ENCODE measurements at places on chromosomes 7 and 10.
A peak's percentile ranks its signal among the peaks of the same experiment; 100 is the strongest.

DNA sequence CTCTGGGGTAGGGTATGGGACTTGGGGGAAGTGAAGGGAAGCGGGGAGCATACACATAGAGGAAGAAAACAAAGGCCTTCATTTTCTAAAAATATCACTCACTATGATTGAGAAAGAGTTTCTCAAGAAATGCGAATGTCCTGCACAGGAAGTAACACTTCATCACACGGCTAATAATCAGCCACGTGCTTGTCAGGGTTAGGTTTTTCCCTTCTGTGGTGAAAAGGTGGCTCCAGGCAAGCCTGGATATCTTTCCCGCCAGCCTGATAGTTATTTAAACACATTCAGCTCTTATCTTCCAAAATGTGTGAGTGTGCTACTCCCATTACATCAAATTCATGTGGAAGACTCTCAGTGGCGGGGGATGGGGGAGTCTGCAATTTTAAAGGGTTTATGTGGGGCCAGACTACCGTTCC lies 166.4 kb upstream of the ADO start:
- peak; percentile 3 for DNase-seq

GRCh38 chr7:1693991-1694524 lies 24.0 kb downstream of the ELFN1 start:
- peak; percentile 28 for DNase-seq

DNA sequence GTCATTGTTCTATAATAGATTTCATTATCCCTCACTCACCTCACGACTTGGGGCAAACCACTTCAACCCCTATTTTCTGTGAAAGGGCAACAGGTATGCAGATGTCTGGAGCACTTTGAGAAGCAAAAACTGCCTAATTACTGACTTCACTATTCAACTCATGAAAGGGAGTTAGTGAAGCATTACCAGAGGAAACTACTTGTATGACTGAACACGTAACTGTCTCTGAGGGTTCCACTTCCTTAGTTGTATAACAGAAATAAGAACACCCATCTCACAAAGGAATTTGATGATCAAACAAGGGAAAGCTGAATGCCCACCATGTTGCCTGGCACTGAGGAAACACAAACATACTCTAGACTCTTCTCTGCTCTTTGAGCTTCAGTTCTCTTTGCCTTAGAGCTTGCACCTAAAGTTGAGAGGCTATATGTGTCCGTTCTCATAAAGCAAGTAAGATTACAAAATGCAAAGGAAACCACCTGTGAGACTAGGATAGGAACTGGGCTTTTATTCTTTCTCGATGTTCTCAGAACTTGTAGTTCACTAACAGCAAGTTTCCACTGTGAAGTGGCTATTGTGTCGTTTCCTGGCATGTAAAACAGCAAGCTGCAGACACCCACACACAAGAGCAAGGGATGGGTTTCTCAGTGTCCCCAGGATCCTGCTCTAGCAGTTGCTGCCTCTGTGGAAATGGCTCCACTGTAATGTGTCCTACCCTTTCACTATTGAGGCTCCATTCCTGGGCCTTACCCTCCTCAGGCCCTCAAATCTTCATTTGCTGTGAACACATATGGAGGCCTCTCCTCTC lies 2.6 kb downstream of the TMEM243 start:
- no peak for DNase-seq

DNA sequence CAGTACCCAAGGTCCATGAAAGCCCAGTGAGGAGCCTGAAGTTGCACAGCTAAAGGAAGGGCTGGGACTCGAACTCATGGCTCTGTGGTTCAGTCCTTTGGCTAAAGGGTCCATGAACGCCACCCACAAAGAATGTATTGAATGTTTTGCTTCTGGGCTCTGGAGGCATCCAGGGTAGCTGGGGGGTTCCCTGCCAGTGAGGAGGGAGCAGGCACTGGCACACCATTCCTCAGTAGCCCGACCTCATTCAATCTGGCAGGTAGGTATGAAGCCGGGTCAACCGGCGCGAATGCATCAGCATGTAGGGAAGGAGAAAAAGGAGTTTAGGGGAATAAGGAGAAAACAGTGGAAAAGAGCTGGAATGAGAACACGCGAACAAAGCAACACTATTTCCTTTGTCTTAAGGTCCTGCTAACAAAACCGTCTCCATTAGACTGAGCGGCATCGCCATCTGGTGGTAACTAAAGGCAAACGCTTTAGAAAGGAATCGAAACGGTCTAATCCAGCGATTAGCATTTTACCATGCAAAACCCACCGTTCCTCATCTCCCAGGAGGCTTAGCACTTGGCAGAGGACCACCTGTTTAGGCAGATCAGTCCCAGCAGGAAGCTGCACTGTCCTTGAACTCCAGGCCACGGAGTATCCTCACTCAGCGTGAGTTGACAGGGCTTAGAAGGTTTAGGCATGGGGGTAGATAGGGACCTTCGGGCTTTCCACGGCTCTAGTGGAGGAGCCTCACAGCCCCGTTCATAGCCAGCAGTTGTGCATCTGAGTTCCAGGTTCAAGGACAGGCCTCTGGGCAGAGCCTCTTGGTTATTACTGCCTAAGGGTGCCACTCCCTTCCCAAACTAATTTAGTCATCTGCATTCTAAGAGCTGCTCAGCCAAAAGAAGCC lies 122.8 kb downstream of the UBE2H start:
- peak; percentile 90 for DNase-seq

GRCh38 chr7:33905389-33906032 lies at the start of gene BMPER:
BMPER (plus strand) TSS chr7:33905539; CDS start chr7:33905614, 75 bp downstream.
- peak; percentile 60 for DNase-seq

DNA sequence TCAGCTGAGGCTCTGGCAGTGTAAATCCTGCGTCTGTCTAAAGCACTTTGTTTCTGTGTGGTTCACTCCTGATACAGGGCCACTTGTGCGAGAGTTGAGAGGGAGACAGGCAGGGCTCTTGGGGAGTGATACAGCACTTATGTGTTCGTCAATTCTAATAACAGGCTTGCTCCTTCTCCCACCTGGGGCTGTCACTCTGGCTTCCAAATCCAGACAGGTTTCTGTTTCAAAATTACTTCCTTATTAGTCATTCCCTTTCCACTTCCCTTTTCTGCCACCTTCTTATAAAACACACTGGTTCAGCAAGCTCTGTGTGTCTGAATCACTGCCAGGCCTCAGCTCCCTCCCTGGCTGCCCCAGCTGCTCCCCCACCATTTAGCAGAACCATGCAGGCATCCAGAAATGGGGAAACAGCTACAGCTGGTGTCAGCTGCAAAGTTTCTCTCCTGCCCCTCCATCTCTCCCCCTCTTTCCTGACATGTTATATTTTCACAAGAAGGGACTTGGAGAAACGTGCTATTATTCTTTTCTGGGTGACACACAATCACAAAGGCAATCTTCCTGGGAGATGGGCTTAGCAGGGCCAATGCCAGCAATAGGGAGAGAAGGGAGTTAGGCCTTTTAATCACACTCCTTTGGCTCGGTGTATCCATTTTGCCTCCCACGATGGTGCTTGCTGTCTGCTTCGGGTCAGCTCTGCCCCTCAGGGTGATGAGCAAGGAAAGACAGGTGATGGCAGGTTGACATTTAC lies 58.4 kb upstream of the ZNRF2 start:
- peak; percentile 7 for DNase-seq

GRCh38 chr7:82678716-82679115 lies 235.1 kb upstream of the CACNA2D1 start:
- no peak for DNase-seq

- no peak for DNase-seq
Observed at GRCh38 chr7:129649128-129649690, 37.7 kb downstream of the NRF1 start.

- DNase-seq = no peak
Observed at GRCh38 chr10:43221419-43222209, 45.3 kb downstream of the RASGEF1A start.

DNA sequence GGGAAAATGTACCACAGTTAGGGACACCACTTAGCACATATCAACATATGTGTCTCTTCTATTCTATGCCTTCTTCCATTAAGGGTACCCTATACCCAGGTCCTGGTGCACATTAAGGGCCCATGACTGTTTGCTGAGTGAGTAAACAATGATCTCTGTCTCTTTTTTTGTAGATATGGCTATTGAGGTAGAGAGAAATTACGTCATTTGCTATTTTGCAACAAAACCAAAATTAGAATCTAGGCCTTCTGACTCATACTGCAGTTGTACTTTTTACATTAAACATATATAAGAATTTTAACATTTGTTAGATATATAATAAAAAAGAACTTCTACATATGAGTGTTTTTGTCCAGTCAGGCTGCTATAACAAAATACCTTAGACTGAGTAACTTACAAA lies 683.2 kb upstream of the LRRN3 start:
- DNase-seq = peak; percentile 24

DNA sequence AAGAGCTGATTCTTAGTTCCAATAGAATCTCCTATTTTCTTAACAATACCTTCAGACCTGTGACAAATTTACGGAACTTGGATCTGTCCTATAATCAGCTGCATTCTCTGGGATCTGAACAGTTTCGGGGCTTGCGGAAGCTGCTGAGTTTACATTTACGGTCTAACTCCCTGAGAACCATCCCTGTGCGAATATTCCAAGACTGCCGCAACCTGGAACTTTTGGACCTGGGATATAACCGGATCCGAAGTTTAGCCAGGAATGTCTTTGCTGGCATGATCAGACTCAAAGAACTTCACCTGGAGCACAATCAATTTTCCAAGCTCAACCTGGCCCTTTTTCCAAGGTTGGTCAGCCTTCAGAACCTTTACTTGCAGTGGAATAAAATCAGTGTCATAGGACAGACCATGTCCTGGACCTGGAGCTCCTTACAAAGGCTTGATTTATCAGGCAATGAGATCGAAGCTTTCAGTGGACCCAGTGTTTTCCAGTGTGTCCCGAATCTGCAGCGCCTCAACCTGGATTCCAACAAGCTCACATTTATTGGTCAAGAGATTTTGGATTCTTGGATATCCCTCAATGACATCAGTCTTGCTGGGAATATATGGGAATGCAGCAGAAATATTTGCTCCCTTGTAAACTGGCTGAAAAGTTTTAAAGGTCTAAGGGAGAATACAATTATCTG lies 1.6 kb downstream of the LRRTM3 start:
- no peak for DNase-seq

GRCh38 chr10:121244818-121245217 lies 353.4 kb downstream of the FGFR2 start:
- DNase-seq = no peak

DNA sequence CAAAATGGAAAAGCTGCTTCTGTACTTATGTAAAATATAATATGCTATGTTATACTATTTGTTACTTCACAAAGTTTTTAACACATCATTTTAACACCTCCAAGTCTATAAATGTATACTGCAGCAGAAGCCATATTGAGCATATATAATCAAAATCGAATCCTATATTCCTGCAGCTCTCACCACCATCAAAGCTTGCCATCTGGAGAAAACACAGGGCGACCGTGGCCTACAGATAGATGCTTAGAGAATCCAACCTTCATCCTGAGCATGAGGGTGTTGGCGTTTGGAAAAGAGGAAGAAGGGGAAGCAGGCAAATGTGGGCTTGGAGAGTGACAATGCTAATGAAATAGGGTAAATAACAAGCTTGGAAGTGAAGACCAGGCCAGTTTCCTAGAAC lies 258.8 kb upstream of the IMMP2L start:
- DNase-seq = no peak

GRCh38 chr7:55129541-55130394 lies 111.0 kb downstream of the EGFR start:
- peak; percentile 79 for DNase-seq

DNA sequence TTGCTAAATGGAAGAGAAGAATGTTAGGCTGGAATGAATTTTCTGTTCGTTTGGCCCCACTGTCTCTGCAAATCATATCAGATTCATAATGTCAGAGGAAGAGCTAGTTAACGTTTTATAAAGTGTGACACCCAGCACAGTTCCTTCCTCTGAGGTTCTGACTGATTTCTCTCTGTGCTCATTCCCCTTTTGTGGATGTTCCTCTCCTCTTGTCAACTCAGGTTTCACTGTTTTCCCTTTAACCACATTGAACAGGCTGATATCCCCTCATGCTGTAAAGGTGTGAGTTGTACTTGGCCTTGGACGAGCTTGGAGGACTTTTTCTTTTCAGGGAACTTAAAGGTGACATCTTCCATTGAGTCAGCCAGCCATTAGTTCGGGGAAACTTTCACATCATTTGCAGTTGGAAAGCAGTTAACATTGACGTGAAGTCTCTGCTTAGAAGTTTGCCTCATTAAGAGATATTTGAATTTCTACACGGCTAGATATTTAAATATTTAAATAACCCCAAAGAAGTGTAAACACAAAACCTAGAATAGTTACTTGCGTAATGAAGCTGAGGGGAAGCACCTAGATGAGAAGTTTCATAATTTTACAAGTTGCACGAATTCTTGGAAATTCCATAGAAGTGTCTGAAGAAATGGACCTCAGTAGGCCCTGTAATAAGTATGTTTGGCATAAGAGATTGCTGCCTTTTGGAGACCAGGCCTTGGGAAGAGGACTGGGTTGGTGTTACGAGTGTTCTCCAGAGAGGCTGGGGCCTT lies 101.5 kb upstream of the EGR2 start:
- no peak for DNase-seq
